ENCODE measurements at places on chromosomes 6 and 20.

- DNase-seq: no peak
Measured at GRCh38 chr6:96812077-96812703, 25.1 kb downstream of the GPR63 start.

DNA sequence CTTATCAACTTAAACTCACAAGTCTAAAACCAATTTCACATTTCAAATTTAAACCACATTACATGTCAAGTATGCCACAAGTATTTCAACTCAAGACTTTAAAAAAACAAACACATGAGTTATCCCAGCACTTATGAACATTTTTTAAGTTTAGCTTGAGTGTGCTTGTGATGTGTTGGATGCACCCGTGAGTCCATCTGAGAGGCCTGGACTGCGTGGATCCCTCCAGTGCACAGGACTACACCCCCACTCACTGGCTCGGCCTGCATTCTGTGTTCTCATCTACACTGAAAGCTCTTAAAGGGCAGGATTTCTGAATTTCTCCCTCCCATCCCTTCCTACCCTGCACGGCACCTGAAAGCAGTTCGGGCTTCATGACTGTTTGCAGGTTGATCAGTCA lies 128.8 kb upstream of the CD93 start:
- DNase-seq: no peak

- DNase-seq: no peak
Measured at GRCh38 chr6:63600136-63600535, 27.9 kb downstream of the LOC128125822 start.

GRCh38 chr6:36362551-36363370 lies 24.7 kb downstream of the ETV7 start:
- DNase-seq: no peak

- DNase-seq: no peak
Measured at GRCh38 chr20:25024171-25024570, 31.6 kb upstream of the APMAP start.

DNA sequence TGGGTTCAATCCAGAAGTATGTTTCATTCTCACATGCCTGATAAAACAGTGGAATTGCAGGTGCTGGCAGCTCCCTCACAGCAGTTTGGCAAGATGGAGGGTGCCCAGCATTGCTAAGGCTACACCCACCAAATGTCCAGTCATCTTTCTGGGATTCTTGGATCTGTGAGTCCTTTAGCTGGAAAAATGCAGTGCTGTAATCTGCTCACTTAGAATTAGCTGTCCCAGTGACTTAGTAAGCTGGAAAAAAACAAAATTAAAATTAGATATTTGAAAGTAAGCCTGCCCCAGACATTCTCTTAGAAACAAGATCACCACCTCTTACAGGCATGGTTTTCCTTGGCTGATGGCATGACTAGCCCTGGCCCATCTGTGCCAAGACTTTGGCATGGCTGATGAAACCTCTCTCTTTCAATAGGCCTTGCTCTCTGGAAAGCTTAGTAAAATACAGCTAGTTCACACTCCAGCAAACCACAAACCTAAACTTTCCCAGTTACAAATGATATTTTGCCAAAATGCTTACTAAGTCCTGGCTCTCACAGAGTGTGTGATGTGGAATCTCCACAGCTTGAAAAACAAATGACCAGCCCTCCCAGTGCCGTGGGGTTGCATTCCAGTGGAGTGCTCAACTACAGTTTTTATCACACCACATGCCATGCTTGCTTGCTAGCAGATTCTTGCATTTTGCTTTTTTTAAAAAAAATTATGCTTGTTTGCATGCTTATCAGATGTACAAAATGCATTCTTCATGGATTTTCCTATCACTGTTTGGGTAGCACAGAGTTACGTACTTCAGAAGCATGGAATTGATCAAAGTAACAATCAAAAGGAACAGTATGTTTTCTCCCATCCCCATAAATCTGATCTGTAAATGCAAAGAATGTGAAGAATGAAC lies 261.5 kb downstream of the EYA4 start:
- no peak for DNase-seq

DNA sequence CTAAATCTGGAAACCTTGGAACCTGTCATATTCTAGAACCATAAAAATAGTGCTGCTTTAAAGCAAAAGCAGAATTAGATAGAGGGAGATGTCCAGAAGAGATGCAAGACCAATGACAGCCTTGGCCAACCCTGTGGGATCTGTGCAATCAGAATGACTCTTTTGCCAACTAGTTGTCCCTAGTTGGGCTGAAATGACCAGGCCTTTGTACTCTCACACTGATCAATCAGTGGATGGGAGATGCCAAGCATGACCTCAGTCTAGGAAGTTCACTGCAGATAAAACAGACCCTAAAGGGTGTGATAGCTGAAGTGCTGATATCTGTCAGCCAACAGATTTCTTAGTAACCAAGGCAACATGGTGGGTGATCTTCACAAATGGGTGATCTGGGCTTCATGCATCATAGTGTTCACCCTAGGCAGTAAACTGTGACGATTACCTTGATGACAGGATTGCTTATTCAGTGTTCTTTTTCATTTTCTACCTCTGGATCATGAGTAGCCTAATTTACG lies 52.1 kb downstream of the BCKDHB start:
- no peak for DNase-seq

DNA sequence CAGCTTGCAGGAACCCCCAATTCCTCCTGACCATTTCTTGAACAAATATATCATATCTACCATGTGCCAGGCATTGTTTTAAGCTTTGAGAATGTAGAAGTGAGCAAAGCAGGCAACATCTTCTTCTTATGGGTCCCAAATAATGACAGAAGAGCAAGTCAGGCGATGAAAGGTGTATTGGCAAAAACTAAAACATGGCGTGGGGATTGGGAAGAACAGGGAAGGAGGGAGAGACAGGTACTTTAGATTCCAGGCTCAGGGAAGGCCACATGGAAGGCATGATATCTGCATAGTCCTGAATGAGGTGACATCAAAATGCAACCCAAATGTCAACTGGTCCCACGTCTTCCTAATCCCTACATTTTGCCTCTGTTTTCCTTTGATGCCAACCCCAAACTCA lies 187.1 kb downstream of the ZNF217 start:
- no peak for DNase-seq

- DNase-seq: no peak
Measured at GRCh38 chr20:38789503-38790199, 15.8 kb upstream of the PPP1R16B start.

- DNase-seq: no peak
Measured at GRCh38 chr6:104566411-104566810, 293.3 kb downstream of the HACE1 start.

GRCh38 chr20:9441948-9442347 lies 72.4 kb upstream of the LAMP5 start:
- no peak for DNase-seq

DNA sequence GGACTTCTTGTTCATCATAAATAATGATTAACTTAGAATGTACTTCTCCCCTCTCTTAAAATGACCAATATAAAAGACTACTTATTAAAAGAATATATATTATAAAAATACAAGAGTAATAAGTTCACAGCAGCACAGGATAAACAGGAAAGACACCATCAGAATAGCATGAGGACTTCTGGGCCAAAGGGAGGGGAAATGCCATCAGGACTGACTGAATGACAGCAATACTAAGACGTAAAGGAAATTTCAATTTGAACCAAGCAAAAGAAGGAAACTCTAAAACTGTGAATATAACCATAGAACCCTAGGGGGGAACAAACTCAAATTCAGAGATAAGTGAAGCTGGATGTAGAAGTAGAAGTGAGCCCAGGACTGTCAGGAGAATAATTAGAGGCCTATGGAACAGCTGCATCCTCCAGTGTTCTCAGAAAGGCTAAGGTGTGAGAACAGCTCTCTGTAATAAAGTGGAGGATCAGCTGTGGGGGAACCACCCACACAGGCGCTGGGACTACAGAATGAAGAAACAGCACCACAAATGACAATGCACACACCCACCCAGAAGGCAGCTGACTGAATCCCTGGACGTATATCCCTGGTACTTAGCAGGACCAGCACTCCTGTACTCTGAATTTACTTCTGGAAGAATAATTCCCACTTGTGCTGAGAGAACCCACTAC lies 37.8 kb downstream of the ZHX3 start:
- DNase-seq: no peak

DNA sequence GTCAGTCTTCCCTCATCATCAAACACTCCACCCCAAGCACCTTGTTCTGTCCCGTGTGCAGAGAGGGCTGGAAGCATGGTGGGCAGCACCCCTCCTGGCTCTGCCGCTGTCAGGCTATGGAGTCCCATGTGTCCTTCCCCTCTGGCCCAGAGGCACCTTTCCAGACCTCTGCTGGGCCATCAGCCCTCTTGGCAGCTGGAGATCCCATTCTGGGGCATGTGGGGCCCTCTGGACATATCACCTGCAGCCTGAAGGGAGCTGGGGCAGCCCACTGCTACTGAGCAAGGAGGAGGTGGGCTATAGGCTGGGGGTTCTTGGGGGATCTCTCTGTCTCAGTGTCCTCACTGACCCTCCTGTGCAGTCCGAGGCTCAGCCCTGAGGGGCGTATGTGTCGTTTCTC lies 42.2 kb downstream of the SUN5 start:
- no peak for DNase-seq

DNA sequence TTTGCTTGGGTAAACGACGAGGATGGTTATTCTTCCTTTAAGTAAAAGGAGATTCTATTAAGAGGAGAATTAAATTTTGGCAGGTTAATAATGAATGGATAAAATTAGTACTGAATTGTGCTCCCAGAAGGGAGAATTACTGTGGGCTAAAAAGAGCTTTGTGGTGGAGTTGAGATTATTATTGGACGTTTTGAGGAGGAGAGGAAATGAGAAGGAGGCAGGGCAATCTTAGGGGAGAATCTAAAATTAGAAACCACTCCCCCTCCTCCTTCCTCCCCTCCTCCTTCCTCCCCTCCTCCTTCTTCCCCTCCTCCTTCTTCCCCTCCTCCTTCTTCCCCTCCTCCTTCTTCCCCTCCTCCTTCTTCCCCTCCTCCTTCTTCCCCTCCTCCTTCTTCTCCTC lies 331.8 kb downstream of the PRL start:
- DNase-seq: no peak

DNA sequence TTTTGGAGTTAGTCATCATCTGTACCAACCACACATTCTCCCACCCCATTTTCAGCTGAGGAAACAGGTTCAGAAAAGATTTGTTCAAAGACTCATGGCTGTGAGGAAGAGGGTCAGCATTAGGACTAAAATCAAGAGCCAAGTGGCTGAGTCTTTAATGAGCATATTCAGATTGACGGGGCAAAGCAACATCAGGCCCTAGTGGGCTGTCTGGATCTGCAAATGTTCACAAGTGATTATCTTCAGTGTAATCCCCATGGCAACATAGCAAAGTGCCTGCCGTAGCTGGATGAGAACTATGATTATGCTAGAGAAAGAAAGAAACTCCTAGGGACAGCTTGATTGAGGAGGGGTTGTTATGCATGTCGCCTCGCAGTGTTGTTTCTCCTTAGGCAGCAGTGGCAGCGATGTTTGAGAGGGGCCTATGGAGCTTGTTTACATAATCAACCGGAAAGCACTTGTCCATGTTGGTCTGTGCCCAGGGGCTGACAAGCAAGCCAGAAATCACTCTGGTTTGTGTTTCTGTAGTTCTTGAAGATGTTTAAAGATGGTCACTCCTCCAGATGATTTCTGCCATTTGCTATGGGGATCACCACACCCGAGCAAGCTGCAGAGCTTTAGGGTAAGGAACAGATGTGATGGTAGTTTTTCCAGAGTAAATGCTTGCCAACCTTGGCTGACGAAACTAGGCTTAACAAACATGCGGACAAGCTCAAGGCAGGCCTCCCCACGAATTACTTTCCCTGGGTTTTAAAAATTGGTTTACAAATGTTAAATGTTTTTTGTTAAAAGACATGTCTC lies 124.3 kb upstream of the MLIP start:
- DNase-seq: no peak

DNA sequence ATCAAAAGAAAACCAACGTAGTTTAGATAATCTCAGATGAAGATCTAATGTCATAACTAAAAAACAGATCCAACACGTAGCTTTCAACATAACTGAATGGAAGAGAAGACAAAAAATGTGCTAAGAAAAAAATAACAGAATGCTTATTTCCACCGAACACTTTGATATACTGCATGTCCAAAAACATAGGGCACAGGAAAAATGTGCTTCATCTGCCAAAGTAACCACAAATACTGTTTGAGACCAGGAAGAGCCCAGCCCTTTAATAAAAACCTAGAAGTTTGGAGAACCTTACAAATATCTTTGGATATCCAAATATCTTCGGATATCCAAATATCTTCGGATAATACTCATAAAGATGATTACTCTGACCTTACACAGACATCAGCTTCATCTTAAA lies 19.8 kb downstream of the LAMA4 start:
- no peak for DNase-seq

DNA sequence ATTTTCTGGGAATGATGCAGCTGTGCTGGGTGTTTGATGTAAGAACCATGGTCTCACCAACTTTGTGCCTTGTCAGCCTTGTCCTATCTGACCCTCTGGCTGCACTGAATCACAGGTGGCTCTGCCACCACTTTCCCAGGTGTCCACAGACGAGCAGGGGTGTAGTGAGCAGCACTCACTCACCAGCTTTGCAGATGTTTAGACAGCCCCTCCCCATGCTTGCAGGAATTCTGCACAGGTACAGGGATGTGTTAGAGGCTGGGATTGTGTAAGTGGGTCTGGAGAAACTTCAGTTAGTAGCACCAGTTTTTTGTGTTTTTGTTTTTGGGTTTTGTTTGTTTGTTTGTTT lies 88.2 kb upstream of the NAA20 start:
- no peak for DNase-seq

DNA sequence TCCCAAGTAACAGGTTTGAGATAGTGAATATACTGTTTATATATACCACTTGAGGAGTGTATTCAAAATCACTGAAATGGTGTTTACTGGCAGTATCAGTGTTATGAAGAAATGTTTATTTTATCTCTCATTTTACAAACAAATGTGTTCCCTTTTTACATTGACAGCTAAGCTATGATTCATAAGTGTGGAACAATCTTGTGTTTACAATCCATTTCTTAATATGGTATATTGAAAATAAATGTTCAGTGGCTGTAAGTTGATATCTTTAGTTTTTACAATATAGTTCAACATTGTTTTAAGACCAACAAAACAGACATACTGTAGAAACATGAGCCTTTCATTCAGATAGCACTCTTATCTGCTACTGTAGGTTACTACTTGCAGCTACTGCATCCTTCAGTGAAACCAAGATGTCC lies 14.3 kb downstream of the PHF3 start:
- no peak for DNase-seq

DNA sequence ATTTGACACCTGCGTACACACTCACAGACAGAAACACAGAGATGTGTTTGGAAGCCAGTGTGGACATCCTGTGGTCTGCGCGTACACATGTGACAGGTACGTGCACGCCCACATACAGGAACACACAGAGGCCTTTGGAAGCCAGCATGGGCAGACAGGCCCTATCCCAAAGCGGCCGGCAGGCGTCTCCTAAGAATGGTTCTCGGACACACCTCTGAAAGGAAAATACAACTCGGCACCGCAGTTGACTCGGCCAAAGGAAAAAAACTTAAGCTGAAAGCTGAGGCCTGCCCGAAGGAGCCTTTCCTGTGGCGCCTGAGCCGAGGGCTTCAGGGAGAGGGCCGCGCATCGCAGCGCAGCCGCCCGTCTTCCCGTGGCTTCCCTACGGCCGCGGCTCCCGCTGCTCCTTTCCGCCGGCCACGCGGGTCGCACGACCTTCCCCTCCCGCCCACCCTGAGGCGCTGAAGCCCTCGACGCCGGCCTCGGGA lies 1.4 kb upstream of the CEP43 start:
- no peak for DNase-seq

GRCh38 chr6:166499350-166500163 lies 86.9 kb downstream of the RAMACL start:
- DNase-seq: no peak

- DNase-seq: no peak
Measured at GRCh38 chr6:53532061-53532797, 12.7 kb downstream of the GCLC start.

- DNase-seq: no peak
Measured at GRCh38 chr6:4687656-4687988, 88.6 kb upstream of the CDYL start.

All from midbrain (tissue), 1 donor.